ENCODE measurements at places on chromosomes 3 and 15.

GRCh38 chr3:157594413-157594812, 91.2 kb upstream of the VEPH1 start:
- no peak for DNase-seq

DNA sequence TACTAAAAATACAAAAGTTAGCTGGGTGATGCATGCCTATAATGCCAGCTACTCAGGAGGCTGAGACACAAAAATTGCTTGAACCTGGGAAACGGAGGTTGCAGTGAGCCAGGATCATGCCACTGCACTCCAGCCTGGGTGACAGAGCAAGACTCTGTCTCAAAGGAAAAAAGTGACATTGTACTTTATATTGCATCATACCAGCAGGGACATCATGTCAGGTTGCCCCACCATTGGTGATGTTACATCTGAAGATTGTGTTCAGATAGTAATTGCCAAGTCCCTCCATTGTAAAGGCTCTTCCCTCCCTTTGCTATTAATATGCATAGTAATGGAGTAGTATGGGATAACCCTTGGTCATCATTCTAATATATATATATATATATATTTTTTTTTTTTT, 44.8 kb downstream of the FOXL2 start:
- no peak for DNase-seq

DNA sequence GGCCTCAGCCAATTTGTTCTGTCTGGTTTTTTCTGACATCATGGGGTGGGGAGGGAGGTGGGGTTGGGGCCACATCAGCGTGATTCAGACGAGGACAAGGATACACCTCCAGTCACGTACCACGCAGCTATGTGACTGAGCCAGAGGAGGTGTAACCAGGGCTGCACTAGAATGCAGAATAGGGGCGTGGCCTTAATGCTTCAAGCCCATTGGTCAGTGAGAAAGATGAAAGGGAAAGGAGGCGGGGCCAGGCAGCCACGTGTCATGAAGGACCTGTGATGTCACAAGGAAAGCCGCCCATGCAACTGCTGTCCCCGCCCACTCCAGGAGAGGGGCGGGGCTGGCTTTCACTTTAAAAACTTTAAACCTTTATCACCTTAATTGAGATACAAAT, at the start of gene GOLGA6L2:
TSS of gene GOLGA6L2 (minus strand) at position 137 of the 394 bp plus-strand sequence. CDS start at position 75, 62 bp downstream.
- DNase-seq, result peak; percentile 59

- DNase-seq, result no peak
These were observed 11.8 kb upstream of the CDV3 start for GRCh38 chr3:133561679-133562078.

DNA sequence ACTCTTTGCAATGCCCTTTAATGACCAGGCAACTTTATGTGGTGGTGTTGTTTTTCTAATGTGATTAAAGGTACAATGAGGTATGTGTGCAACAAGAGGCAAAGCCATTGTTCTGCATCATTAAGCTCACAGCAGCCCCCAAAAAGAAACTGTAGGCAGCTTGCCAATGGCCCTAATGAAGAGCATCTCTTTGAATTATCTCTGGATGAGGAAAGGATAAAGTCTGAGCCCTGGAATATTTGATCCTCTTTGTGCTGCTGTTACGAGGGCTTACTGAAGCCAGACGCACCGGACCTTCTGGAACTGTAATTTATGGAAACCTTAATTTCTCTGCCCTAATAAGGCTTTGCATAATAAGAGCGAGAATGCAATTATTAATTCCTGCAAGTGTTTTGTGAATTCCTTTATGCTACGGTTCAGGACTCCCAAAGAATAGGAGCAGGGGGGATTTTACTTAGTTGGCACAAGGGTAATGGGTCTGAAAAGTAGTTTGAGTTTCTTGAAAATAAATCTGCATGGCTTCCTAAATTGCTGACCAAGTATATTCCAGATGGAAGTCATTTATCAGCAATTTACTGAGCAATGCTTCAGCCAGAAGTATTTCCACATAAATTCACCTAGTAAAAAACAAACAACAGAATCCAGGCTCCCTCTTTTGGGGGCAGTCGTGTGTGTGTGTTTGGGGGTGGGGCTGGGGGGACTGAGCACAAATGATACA, 193.4 kb downstream of the PDZRN3 start:
- DNase-seq, result no peak

GRCh38 chr3:129974833-129975704, 549 bp downstream of the TRH start:
- no peak for DNase-seq

DNA sequence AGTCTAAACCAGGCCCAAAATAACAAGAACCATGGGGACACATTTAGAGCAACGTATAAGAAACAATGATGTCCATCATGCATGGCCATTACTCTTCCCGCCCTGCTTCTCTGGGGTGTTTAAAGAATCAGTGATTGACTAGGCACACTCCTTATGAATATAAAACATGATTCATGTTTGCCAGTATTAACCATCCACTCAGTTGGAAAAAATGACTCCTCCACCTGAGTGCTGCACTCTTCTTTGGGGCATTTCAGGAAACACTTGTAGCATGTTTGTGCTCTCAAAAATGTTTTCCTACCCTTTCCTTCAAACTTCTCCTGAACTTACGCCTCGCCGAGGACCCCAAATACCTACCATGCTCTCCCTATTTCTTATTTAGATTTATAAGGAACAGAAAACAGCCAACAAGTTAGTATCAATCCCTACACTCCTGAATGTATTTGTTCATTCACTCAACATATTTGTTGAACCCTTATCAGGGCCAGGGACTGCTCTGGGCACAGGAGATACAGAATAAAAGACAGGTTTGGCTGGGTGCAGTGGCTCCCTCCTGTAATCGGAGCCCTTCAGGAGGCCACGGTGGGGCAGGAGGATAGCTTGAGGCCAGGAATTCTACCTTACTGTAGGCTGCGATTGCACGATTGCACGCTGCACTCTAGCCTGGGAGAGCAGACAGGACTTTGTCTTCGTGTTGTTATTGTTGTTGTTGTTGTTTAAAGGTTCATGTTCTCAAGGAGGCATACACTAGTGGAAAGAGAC, 137.0 kb downstream of the TMCO5A start:
- DNase-seq, result no peak

GRCh38 chr15:89781891-89782618, 5.9 kb downstream of the MESP2 start:
- DNase-seq, result peak; percentile 56

DNA sequence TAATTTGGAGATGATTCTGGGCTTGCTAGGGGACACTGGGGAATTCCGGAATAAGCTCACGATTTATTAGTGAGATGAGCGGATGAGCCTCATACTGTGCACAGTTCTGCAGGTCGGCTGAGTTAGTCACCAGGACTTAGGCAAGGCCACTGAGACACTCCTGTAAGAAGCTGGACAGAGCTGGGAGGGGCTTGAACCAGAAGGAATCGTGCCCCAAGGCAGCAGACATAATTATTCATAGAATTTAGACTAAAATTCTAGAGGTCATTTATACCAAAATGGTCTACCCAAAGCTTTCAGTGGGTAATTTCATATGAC, 121.4 kb downstream of the VGLL4 start:
- DNase-seq, result no peak

DNA sequence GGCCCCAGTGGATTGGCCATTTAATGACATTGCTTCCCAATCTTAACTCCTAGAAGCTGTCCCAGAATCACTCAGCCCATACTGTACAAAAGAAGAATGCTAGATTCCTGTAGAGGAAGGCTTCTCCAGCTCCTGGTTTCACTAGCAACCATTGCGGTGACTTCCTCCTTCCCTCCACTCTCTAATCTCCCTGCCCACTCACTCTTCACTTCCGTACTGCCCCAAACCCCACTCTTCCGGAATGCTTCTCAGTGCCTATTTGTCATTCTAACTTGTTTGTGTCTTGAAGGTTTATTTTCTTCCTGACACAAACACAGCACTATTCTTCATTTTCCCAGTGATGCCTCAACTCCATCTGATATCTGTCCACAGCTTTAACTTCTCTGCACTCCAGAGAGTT, 97.1 kb upstream of the SPATA16 start:
- DNase-seq, result no peak

DNA sequence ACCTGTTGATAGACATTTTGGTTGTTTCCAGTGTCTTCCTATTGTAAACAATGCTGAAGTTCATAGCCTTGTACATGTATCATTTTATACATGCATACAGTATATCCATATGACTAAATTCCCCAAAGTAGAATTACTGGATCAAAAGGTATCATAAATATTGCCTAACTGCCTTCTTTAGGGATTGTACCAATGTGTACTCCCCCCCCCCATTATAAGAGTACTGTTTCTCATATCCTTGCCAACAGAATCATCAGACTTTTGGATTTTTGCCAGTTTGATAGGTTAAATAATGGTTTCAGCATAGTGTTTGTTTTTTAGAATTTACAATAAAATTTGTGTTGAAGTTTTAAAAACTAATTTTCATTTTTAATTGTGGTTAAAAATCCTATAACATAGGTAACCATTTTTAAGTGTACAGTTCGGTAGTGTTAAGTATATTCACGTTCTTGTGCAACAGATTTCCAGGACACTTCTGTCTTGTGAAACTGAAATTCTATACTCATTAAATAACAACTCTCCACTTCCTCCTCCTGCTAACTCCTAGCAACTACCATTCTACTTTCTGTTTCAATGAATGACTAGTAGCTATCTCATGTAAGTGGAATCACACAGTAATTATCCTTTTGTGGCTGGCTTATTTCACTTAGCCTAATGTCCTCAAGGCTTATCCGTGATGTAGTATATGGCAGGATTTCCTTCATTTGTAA, 30.8 kb upstream of the MAP3K13 start:
- peak; percentile 89 for DNase-seq

GRCh38 chr15:29299331-29299730, 29.7 kb upstream of the NSMCE3 start:
- DNase-seq, result no peak

GRCh38 chr15:58015565-58015964, 49.9 kb downstream of the ALDH1A2 start:
- peak; percentile 15 for DNase-seq

- DNase-seq, result peak; percentile 62
These were observed 35.8 kb downstream of the THSD4 start for GRCh38 chr15:71151081-71151480.

DNA sequence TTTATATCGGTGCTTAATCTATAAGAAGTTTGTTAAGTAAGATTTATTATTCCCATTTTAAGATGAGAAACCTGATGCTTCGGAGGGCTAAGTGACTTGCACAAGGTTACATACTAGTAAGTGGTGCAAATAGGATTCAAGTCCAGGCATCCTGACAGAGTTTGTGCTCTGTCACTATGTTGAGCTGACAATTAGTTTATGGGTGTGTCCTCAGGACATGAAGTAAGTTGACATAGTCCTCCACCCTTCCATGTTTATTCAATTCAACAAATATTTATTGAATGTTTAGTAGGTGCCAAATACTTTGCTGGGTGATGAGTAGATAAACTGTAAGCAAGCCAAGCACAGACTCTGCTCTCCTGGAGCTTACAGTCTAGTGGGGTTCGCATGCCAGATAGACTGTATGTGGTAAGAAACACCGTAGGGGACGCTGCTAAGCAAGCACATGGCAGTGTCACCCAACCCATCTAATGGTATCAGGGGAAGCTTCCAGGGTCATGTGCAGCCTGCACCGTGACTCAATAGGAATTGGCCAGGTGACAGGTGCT, 342.7 kb upstream of the SATB1 start:
- DNase-seq, result no peak

DNA sequence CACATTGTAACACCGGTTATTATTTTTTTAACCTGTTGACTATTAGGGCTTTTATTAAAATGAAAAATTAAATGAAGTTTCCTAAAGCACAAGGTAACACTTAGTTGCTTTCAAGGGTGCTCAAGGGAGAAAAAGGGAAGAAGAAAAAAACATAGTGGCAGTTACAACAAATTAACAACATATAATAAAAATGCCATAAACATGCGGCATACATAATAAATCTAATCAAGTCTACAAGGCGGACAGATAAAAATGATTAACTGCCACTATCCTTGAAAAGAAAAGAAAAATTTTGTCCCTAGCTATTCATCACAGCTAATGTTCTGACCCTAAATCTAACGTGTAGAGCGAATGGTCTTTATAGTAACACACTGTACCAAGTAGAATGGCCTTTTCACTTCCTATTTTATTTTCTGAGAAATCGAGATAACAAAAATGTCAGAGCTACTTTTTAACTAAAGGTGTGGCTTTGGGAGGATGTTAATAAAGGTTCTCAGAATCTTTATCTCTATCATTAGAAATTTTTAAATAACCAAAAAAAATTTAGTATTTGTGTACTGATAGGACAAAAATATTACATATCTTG, 194.9 kb downstream of the FOXP1 start:
- DNase-seq, result no peak

DNA sequence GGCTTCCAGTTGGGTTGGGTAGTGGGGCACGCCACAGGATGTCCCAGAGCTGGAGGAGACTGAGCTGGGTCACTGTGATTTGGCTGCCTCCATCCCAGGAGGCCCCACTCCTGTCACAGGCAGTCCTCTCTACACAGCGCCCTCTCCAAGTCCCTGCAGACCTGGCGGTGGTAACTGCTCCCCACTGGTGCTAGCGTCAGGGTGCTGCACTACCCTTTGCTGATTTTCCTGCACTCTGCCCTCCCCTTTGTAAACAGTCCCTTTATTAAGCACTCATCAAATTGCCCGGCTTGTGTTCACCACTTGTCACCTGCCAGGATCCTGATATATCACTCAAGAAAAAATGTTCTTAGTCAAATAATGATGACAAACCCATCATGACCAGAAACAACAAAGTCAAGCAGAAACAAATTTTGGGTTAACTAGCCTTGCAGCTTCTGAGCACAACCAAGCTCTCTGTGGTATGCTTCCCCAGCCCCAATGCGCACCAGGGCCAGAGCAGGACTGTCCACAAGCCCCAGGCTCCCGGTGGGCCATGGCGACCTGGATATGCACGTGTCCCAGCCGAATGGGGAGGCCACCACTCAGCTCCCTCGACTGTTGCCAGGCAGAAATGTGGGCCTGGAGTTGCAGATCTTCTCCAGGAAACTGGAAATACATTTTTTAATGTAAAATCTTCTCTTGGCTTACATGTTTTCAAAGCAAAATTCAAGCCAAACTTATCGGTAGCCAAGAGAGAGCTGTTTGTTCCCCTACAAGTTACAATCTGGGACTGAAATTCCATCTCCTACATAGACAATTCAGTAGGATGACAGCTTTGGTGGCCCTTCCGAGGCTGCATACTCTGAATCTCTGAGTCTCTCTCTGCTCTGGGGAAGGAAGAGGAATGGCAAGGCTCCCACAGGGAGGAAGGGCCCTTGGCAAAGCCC, 24.5 kb downstream of the MEGF11 start:
- DNase-seq, result no peak

DNA sequence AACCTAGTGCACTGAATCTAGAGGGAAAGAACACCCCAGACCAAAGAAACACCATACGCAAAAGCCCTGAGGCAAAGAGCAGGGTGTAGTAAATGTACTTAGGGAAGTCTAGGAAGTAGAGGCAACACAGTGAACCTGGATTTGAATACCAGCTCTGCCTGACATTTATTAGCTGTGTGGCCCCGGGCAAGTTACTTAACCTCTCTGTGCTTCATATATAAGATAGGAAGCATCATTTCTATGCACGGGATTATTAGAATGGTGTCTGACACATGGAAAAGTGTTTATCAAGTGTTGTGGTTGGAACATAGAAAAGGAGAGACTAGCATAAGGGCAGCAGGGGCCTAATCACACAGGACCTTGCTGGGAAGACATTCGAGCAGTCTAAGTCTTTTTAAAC, 132.2 kb downstream of the ERC2 start:
- DNase-seq, result no peak
